ENCODE measurements at places on chromosomes 3 and 15. TPM values are rescaled to one million over a fixed set of nuclear protein-coding genes. Genes with fewer than 3 reads are reported as not detected.

The VEPH1 gene
- 155 TPM for total RNA-seq

The EFHB gene
- total RNA-seq, result under 0.01 TPM

The ZNF860 gene
- 0.85 TPM for total RNA-seq

The TOP2B gene
- 63.7 TPM for total RNA-seq

The VIPR1 gene
- total RNA-seq, result 7.7 TPM

The APOD gene
- 1.4 TPM for total RNA-seq

The IVD gene
- total RNA-seq, result 41.7 TPM

The PRSS50 gene
- total RNA-seq, result not detected

The TUSC7 gene
- not detected for total RNA-seq

The TMEM207 gene
- not detected for total RNA-seq

The JMJD7 gene
- total RNA-seq, result 3.4 TPM

The PLCH1 gene
- under 0.01 TPM for total RNA-seq
